ENCODE measurements at places on chromosomes 6 and 20. TPM values are rescaled to one million over a fixed set of nuclear protein-coding genes. Genes with fewer than 3 reads are reported as not detected.

GRCh38 chr20:48944663-48945297 is 23.3 kb downstream of the ARFGEF2 start:
- no peak for DNase-seq

DNA sequence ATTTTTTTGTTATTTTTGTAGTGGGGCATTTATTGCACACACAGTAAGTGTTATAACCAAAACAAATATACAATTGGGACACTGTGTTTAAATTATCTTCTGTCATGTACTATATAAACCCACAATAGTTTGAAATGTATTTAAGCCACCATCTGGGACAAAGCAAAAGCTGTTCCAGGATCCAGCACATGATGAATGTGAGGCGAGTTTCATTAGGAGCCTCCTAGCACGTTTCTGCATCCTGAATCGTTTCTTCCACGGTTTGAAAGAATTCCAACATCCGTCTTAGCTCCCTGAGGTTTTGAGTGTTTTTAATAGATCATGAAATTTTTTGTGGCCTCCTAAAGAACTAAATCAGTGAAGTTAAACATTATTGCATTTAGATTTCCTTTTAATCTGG is 65.8 kb downstream of the EYA4 start:
- no peak for DNase-seq

GRCh38 chr6:28565823-28566526 is 40.3 kb downstream of the GPX5 start:
- no peak for DNase-seq

Gene REM1
- not detected for total RNA-seq

DNA sequence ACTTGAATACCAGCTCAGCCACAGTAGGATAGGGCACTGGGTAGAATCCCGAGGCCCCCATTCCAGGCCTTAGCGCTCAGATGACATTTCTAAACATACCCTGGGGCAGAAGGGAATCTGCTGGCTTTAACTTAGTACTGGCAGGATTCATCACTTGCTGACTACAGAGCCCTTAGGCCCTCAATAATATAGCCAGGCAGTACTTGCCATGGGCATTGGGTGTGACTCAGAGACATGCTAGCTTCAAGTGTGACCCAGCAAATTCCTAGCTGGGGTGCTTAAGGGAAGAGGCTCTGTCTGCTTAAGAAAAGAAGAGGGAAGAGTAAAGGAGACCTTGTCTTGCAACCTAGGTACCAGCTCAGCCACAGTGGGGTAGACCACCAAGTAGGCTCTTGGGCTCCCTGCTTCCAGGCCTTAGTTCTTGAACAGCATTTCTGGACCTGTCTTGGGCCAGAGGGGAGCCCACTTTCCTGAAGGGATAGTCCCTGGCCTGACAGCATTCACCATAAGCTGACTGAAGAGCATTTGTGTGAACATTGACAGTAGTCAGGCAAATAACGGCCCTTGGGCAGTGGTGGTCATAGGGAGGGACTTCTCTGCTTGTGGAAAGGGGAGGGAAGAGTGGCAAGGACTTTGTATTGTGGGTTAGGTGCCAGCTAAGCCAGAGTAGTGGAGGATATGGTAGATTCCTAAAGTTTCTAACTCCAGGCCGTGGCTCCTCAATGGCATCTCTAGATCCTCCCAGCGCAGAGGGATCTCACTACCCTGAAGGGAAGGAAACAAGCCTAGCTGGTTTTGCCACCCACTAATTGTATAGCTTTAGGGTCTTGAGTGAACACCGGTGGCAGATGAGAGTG is 48.5 kb upstream of the HACE1 start:
- DNase-seq = no peak

DNA sequence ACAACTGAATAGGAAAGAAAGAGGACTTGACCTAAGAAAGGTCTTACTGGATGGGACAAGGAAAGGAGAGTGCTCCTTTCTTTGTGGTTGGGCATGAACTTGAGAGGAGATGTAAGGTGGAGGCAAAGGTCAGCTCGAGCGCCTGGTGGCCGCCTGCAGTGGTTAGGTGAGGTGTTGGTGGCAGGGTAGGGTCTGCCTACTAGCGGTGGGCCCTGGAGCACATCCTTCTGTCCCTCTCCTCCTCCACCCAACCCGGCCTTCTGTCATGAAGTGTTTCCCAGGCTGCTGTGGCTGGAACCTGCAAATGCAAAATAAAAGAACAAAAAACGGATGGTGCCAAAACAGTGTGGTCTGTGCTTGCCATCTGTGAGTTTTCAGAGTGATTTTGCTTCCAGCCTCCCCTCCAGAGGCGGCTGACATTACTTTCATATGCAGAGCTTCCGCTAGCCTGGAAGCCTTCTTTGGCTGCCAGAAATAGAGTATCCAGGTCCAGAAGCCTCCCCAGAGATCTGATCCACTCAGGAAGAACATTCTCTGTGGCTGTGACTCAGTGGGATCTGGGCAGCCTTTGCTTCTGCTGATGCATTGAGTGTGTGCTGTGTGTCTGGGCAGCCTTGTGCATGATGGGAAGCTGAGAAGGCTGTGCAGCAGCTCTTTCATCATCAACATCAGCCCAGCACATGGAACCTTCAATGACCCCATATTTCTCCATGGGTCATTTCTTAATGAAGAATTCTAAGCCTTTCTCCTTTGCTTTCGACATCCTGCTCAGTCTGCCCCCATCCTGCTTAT is 79.8 kb upstream of the FAM184A start:
- no peak for DNase-seq

Gene NMBR
- not detected for total RNA-seq

Gene SLC17A3
- total RNA-seq = 1.6 TPM

Gene MAP7
- 0.14 TPM for total RNA-seq

DNA sequence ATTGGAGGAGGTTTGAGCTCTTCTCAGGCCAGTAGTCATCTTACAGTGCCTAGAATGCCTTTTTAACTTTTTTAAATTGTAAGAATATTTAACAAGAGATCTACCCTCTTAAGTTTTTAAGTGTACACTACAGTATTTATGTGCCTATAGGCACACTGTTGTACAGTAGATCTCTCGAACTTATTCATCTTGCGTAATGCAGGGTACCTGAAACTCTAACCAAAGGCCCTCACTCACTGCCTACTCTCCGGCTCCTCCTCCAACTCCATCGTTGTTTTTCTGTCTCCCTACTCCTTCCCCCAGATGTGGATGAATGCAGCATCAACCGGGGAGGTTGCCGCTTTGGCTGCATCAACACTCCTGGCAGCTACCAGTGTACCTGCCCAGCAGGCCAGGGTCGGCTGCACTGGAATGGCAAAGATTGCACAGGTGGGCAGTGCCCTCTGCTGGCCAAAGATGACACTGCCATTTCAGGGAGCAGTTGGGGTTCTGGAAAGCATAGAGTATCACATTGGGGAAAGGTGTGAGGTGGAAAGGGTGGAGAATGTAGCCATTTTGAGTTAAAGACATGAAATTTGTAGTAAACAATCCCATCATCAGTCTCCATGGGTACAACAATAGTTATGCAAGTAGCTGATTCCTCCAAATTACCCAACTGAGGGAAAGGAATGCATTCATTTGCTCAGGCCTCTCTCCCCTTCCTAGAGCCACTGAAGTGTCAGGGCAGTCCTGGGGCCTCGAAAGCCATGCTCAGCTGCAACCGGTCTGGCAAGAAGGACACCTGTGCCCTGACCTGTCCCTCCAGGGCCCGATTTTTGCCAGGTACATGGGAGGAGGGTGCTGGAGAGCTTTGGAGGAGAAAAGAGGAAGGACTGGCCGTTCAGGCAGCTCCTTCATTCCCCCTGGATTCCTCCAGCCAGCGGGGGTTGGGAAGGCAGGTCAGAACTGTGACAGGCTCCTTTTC is 18.4 kb upstream of the ZNF76 start:
- peak; percentile 66 for DNase-seq

DNA sequence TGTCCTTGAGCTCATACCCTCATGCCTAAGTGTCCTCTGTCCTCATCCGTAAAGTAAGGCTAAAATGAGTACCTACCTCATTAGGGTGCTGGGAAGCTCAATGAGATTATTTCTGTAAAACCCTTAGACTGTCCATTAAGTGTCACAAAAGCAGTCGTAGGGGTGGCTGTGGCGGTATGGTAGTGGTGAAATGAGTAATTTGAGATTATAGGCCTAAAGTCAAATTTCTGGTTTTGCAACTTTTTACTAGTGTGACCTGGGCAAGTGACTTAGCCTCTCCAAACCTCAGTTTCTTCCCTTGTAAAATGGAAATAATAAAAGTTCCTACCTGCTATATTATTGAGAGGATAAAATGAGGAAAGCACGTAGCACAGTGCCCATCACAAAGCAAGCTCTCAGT is 148.2 kb upstream of the AKAP12 start:
- no peak for DNase-seq

DNA sequence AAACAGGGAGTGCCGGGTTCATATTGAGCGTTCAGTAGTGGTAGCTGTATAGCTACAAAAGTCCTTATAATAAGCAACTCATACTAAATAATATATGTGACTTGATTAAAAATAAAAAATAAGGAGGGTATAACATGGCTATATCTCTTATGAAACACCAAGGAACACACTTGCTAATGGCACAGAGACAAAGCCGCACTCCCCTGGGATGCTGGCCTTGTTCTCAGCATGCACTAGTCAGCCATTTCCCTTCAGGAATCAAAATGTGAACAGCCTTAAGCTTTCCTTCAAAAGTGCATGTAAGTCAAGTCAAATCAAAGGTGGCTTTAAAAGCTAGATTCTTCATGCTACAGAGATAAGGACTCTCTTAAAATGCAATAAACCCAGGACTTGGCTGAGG is 9.4 kb downstream of the HMGCLL1 start:
- no peak for DNase-seq

GRCh38 chr20:49483018-49483695 is 689 bp upstream of the KCNB1 start:
- no peak for DNase-seq

Gene ABCF1
- total RNA-seq = 138 TPM

DNA sequence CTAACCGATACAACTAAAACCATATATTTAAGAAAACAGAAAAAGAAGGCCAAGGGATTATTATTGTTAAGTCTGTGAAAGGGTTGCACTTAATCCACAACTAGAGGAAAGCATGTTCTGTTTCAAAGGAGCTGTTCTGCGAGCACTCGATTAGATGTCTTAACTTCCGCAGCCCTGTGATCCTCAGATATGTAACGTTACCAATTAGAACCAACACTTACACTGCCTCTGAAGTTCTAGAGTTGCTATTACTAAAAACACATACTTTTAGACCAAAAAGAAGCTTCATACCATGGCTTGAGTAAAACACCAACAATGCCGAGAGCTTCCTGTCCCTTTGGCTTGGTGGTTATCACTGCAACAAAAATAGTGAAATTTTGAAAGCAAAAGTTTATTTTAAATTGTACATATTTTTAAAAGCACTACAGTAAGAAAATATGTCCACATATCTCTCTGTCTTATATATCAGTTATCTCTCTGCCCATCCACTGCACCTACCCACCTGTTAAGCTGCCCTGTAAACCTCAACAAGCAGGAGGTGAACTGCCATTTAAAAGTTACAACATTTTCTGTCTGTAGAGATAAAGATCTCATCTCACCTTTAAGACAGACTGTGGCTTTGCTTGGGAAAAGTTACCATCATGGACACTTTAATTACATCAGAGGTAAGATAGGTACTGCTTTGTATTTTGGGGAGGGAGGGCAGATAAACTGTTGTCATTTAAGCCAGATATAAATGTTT is 7.1 kb upstream of the DUSP22 start:
- peak; percentile 42 for DNase-seq

Gene TAF8
- 54.2 TPM for total RNA-seq

DNA sequence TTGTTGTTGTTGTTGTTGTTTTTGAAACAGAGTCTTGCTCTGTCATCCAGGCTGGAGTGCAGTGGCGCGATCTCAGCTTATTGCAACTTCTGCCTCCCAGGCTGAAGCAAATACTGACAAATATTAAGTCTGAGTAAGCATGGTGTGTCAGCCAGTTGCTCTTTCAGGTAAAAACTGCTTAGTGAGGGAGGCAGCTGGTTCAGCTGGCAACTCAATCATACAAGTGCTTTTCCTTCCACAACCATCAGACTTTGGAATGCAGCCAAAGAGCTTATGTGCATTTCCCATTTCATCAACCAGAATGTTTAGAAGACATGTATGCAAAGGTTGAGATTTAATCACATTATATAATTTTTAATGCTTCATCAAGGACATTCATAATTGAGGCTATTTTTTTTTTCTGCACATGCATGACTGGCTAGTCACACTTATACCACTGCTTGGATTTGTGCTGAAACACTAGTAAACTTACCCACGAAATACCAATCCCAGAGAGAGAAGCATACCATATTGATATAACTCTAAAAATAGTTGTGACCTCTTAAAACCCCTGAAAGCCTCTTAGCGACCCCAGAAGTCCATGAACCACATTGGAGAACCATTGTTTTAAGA is 56.0 kb downstream of the CLIC5 start:
- DNase-seq = no peak

Gene GMNN
- total RNA-seq = 23.7 TPM

Gene ZNF311
- total RNA-seq = 0.28 TPM

DNA sequence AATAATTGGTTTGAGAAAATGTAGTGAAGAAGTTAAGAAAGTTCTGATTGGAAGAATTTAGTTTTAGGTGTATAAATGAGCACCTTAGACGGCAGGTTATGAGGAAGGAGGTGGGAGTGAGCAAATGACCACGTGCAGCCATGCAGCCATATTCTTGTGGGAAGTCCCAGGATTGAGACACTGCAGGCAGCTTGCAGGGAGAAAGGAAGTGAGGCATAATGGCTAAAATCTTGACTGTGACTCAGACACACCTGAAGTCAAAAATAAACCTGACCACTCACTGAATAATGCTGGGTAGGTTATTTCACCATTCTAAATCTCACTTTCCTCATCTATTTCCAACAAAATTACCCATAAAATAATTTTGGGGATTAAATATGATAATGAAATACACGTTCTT is 16.6 kb downstream of the DSE start:
- peak; percentile 24 for DNase-seq

GRCh38 chr6:43776115-43776798 is 6.2 kb downstream of the VEGFA start:
- no peak for DNase-seq

Gene DEK
- total RNA-seq = 79.5 TPM

- no peak for DNase-seq
These were observed 10.7 kb upstream of the IPCEF1 start for GRCh38 chr6:154367336-154367735.

DNA sequence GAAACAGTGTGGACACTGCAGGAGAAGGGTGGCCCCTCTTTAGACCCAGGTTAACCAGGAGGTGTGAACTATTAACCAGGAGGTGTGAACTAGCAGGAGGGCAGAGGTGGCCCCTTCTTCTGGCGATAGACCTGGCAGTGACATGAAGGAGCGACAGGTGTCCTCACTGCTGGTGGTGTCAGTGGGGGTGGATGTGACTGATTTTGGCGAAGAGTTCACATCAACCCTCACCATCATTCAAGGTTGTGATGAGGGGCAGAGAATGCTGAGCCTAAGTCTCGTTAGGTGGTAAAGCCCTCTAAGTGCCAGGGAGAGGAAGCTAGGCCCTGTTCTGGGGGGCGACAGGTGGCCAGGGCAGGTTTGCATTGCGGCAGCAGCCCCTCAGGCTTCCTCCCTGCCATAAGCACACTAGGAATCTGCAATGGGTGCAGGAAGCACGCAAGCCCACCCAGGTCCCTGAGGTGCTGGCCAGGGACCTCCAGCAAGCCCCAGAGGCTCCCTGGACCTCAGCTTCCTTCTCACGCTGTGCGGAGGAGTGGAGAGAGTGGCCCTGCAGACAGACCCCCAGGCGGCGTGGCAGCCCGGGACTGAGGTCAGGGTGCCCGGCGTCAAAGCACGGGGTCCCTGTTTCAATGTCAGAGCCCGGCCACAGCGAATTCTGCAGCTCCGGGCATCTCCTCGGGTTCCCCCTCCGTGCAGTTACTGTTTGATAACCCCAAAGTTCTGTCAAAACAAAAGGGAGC is 13.7 kb downstream of the NPEPL1 start:
- no peak for DNase-seq

Gene MOG
- total RNA-seq = not detected
